Lung (tissue), 17 donors: ENCODE measurements at places on chromosomes 3 and 15. TPM values are rescaled to one million over a fixed set of nuclear protein-coding genes. Genes with fewer than 3 reads are reported as not detected.

- DNase-seq, result no peak
Measured at GRCh38 chr3:12590096-12590495, 33.2 kb downstream of the MKRN2 start.

- DNase-seq, result peak; percentile 57
Measured at GRCh38 chr3:172904711-172905373, 154.3 kb downstream of the ECT2 start.

DNA sequence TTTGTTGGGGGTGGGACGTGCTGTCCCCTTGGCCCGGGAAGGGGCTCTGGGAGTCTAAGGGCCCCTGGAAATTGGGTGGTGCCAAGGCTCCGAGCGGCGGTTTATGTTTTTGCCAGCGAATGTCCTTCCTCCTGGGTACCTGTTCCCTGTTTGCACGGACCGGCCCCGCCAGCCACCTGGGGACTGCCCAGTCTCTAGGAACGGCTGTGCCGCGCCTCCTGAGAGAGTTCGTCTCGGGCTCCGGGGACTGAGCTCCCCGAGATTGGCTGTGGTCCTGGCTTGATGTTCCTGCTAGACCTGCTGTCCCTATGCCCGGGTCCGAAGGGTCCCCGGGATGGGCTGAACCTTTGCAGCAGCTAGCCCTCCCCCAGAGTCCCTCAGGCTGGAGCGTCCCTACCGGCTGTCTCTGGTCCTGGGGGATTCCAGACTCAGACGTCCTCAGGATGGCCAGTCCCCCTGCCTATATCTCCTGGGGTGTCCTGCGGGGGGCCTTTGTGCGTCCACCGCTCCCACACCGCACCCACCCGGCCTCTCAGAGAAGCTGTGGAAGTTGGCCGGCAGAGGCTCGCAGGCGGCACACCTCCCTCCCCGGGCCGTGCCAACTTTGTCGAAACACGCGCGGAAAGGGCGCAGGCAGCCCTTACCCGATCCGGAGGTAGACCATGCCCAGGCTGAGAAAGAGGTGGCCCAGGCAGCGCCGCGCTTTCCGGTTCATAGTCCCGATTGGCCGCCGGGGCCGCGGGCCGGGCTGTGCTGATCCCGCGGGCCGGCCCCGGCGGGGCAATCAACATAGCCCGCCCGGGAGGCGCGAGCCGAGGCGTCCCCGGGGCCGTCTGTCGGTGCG is 547 bp downstream of the WNT7A start:
- DNase-seq, result no peak

DNA sequence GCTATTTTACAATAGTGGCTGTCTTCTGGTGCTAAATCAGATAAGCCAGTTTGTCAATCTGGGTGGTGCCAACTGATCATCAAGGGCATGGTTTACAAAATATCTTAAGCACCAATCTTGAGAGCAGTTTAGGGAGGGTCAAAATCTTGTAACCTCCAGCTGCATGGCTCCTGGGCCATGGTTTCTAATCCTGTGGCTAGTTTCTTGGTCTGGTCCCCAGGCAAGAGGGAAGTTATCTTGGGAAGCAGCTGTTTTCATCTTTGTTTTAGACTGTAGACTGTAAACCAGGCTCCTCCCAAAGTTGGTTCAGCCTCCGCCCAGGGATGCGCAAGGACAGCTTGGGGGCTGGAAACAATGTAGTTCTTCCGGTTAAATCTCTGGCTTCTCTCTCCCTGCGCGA is 166.8 kb downstream of the IL1RAP start:
- no peak for DNase-seq

DNA sequence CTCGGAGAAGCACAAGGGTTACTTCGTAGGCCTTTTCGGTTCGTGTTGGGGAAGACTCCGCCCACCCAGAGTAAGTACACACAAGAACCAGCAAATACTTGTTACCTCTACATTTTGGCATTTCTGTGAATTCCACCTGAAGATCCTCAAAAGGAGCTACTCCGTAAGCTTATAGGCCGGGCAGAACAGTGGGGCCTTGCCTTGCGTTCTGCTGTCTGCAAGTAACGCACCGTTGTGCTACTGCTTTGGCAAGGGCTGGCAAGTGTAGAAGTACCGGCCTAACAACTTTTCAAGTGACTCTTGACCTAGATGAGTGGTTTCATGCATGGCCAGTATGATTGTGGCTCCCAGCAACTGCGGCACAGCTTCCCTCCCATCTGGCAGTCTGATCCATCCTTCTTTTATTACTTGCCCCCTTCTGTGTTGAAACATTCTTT is 6.4 kb upstream of the DNAAF4 start:
- peak; percentile 83 for DNase-seq

GRCh38 chr3:11544412-11545181 is 99.1 kb downstream of the VGLL4 start:
- peak; percentile 50 for DNase-seq

DNA sequence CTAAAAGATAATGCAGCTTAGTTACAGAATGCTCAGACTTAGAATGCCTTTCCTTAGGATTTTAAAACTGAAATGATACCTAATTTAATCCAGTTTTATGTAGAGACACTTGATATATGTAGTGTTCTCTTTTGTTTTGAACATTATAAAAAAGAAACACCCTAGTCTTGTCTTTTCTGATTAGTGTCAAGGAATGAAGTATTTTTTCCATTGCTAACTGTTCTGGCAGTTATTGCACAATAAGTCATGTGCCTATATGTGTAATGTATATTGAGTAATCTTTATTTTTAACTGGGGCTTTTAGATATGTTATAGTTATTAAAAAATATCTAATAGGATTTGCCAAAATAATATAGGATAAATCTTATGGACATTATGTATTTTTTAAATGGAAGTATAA is 4.5 kb downstream of the ARL8B start:
- DNase-seq, result no peak

DNA sequence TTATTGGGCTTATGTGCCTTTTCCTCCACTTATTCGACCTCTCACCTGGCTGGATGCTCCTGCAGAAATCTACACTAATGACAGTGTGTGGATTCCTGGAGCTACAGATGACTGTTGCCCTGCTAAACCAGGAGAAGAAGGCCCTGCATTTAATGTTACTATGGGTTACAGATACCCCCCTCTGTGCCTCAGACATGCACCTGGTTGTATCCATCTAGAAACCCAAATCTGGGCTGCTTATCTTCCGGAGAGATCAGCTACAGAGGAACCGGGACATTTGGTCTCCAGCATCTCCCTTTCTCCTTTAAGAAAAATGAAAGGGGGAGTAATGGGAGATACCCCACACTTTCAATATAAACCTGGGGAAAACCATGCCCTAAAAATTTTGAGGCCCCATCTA is 710.0 kb downstream of the ROBO1 start:
- DNase-seq, result no peak

- no peak for DNase-seq
Measured at GRCh38 chr3:10848261-10848660, 32.2 kb downstream of the SLC6A11 start.

DNA sequence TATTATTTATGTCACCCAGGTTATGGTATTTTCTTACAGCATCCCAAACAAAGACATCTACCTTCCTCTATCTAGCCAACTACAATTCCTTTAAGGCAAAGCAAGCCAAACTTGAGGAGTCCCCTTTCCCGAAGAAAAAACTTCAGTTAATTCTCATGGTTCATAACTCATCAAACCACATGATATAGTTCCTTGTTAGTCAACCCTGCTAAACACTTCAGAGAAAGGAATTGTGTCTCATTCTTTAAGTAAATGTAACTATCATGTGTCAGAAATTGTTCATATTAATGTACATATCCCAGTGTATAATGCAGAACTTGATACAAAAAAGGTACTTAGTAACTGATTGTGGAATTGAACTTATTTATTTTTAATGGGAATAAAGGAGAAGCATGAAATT is 44.4 kb downstream of the ST3GAL6 start:
- DNase-seq, result no peak

GRCh38 chr15:69748131-69748530 is 295.5 kb downstream of the RPLP1 start:
- DNase-seq, result no peak

- DNase-seq, result peak; percentile 34
Measured at GRCh38 chr15:77631745-77632533, 773 bp downstream of the LINGO1 start.

DNA sequence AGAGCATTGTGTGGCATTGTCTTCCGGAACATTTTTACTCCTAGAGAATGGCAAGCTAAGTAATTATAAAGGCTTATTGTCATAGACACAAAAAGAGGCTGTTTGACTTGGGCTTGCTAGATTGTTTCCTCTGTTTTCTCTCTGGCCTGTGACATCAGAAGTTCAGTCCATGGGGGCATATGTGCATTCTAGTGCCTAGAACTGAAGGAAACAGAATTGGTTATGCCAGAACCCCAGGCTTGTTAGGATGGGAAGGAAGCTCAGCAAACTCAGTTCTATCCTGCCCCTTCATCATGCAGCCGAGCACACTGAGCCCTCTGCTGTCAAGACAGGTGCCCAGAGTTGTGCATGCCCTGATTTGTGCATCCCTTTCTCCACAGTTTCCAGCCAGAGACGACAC is 131.3 kb downstream of the PDE8A start:
- DNase-seq, result no peak

Gene TJP1
- polyA plus RNA-seq, result 20.6 TPM

Gene CLRN1
- polyA plus RNA-seq, result not detected

Gene TRIM71
- polyA plus RNA-seq, result 0.45 TPM

Gene CSPG5
- 11.2 TPM for polyA plus RNA-seq

Gene CCDC80
- polyA plus RNA-seq, result 20.0 TPM

Gene GALNT15
- 8.4 TPM for polyA plus RNA-seq

Gene NDUFAF3
- polyA plus RNA-seq, result 143 TPM

Gene ABI3BP
- polyA plus RNA-seq, result 21.9 TPM

Gene P2RY1
- polyA plus RNA-seq, result 3.3 TPM

Gene ASB14
- 0.06 TPM for polyA plus RNA-seq

Gene RASL12
- polyA plus RNA-seq, result 13.8 TPM

Gene RARRES1
- 49.8 TPM for polyA plus RNA-seq
